Brain (organoid and tissue), 16 donors: ENCODE measurements at places on chromosomes 7 and 10. TPM values are rescaled to one million over a fixed set of nuclear protein-coding genes. Genes with fewer than 3 reads are reported as not detected.

- no peak for DNase-seq
Observed at GRCh38 chr7:138545123-138545522, 85.1 kb downstream of the TRIM24 start.

DNA sequence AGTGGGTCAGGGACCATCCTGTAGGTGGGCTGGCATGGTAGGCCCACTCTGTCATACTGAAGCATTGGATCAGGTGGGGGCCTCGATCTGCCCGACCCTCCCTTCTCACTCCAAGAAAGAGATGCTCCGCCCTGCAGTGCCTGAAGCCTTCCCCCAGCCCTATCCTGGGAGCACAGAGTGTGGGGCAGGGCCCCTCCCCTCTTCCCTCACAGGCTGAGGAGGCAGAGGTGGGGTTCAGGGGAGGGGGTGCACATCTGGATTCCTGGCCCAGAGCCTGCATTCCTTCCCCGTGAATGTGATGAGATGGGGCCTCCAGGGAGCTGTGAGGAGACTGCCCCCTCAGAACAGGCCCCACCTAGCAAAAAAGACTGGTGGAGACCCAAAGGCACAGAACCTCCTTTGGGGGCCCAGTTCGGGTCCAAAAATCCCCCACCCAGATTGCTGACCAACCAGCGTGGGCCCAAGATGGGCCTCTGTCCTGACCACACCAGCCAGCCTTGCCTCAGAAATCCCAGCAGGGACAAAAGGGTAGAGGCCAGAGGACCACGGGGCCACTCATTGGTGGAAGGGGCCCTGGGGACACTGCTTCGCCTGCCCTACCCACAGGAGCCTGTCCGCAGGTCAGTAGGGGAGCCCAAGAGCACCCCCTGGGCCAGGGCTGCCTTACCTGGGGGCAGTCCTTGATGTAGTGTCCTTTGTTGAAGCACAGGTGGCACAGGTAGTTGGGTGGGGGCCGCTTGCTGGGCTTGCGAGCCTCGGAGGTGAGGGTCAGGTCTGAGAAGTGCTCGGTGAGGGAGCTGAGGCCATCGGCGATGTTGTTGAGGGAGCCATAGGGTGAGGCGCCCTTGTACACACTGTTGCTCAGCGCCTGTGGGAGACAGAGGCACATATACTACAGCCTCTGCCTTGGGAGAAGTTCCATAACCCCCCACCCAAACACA is 13.3 kb downstream of the ZCCHC24 start:
- DNase-seq, result no peak

- DNase-seq, result no peak
Observed at GRCh38 chr10:131621784-131622624, 278.8 kb upstream of the PPP2R2D start.

DNA sequence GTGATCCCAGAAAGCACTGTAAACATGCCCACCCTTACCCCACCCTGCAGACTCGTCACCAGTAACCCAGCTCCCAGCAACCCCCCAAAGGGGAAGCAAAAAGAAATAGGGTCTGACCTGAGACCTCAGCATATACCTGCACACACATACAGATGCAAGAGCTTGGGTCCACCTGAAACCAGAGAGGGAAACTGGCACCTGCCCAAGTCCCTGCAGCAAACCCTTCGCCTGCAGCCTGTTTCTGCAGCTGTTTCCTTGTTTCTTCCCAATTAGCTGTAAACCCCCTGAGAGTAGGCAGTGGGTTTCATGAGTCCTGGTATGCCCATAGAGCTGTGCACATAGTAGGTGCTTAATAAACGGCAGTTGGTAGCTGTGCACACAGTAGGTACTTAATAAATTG is 140.5 kb downstream of the FGFR2 start:
- no peak for DNase-seq

DNA sequence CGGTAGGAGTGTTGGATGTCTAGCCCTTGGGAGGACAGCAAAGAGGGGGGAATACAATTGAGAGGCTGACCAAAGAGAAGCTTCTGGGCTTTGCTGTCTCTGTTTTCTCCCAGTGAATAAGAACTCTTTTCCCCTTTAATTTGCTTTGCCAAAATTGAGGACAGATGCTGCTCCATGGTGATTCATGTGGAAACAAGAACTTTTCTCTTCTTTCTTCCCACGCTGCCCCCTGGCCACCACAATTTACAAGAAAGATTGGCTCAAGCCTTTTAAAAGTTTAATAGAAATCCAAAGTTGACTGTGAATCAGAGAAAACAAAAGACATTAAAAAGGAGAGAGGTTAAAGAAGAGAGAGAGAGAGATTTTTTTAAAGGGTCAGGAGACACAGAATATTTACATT is 49.0 kb downstream of the PRR15 start:
- DNase-seq, result no peak

DNA sequence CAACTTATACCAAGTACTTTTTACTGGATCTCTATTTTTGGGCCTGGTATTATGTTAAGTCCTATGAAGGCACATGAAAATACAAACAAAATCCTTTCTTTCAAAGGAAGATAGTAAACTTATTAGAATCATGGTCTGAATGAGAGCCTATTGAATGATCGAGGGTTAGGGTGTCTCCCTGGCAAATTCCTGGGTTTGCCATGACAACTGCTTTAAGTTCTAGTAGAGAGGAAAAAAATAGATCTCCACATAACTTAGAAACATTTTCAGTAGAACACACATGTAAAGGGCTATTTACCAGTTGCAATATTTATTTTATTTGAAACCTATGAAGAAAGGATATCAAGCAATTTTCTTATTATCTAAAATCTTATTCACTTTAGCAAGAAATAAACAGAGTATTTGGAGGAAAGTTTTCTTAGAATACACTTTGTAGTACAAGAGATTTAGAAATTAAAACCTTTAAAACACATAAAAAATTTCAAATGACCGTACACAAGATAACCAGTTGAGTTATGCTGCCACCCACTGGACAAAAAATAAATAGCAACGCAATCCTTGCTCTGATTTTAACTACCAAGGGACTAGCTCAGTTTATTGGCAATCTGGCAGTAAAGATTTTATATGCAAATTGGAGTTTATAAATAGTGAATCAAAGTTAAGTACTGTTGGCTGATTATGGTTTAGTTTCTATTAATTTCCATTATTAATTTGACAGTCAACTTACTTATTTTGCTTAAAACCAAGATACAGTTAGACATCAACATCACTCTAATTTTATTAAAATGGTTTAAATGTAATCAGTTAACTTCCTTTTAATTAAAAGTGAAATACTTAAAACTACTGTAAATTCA is 33.9 kb downstream of the CACUL1 start:
- peak; percentile 85 for DNase-seq

- no peak for DNase-seq
Observed at GRCh38 chr7:98423043-98423442, 22.2 kb upstream of the BAIAP2L1 start.

GRCh38 chr7:2000153-2000687 is 232.5 kb downstream of the MAD1L1 start:
- no peak for DNase-seq

Gene ZNF775
- polyA plus RNA-seq, result 23.0 TPM

Gene GNGT1
- polyA plus RNA-seq, result not detected
